Foreskin fibroblast (primary cell): ENCODE measurements at places on chromosomes 2 and 18.

GRCh38 chr18:77071711-77072292 lies 60.8 kb downstream of the MBP start:
- DNase-seq, result peak; percentile 89

- DNase-seq, result no peak
Measured at GRCh38 chr2:232959139-232959538, 53.9 kb downstream of the NGEF start.

DNA sequence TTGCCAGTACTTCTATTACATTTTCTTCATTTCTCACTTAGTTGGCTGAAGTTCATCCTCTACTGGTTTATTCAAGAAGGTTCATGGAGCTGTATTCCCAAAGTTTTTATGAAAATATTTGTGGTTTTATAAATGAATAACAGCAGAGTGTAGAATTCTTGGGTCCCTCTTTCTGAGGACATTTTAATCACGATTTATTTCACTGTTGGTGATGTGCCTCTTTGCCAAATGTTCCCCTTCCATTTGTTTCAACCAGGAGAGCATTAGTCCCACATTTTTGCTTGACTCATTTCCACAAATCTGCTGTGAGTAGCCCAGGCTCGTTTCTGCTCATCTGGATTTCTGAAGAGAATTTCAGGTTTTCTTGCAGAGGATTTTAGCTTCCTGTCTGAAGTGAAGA lies 20.8 kb downstream of the COPS7B start:
- peak; percentile 42 for DNase-seq

- DNase-seq, result no peak
Measured at GRCh38 chr2:108824316-108825070, 37.9 kb downstream of the CCDC138 start.

GRCh38 chr2:39094717-39095363 lies 26.0 kb downstream of the SOS1 start:
- peak; percentile 76 for DNase-seq

- DNase-seq, result no peak
Measured at GRCh38 chr2:118718921-118719320, 128.5 kb downstream of the EN1 start.

DNA sequence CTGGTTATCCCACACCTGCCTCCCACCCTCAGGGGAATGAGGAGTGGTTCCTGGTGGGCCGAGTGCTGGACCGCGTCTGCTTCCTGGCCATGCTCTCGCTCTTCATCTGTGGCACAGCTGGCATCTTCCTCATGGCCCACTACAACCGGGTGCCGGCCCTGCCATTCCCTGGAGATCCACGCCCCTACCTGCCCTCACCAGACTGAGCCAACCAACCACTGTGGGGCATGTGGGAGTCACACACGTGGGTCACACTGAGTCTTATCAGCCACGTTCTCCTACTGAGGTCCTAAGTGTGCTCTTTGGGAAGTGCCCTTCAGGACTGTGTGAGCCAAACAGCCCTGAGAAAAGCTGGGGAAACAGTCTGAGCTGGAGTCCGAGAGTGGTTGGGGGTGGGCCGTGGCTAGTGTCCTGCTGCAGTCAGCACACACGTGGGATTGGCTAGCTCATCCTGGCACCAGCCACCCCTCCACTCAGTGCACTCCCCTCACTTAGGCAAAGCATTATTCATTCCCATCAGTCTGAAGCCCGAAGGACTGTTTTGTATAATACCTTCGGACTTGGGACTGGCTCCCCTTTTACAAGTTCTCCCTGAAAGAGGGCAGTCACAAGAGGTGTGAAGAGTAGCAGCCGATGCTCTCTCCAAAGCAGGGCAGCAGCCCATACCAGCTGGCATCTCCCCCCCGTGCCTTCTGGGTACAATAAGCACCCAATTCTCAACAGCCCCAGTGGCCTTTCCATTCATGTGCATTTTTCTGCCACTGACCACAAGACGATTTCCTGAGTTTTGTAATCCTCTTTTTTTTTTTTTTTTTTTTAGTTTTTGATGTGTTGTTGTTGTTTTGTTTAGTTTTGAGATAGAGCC lies 4.6 kb downstream of the TIGD1 start:
- no peak for DNase-seq

GRCh38 chr2:120238728-120239487 lies 13.7 kb upstream of the RALB start:
- DNase-seq, result peak; percentile 88

DNA sequence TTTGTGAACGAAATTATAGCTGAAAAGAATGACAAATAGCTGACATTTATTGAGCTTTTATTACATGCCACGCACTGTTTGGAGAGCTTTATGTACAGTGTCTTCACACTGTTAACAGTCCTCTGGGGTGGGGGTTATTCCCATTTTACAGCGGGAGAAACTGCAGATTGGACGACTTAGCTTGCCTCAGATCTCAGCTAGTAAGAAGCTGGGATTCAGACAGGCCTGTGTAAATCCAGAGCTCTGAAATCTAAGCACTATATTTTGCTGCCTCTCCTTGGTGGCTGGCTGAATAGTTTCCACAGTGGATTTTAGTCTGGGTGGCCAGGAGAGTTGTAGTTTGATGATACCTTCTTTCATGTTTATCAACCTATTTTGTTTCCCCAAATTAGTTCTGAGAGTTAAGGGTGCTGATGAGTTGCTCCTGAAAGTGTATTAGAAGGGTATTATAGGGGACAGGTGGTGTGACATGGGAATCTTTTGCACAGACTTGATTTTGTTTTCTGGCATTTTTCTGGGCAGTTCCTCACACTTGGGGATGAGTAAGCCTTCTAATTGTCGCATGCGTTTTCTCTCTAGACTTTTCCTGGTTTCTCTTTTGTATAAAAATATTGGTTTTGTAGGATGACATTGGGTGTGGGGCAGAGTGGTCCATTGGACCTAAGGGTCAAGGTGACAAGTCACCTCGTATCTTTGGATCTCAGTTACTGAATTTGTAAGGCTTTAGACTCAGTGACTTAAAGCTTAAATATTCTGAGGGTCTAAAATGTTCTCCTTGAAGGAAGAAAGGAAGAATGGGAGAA lies 1.5 kb downstream of the ACSL3 start:
- DNase-seq, result peak; percentile 65

DNA sequence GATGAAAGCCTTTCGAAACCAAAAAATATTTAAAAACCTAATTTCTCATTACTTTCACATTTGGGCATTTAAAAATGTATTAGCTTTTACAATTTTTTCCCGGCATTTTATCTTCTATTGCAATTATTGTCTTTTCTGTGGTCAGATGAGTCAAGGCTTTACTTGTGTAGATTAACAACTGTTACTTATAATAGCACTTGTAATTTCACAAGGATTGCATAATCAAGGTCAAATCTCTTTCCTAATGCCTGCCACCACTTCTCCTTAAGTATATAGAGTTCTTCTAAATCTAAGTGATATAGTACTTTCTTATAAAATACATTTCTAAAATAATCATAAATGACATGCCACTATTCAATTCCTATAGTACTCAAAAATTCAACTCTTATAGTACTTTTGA lies 67.2 kb downstream of the SLC8A1 start:
- peak; percentile 88 for DNase-seq

DNA sequence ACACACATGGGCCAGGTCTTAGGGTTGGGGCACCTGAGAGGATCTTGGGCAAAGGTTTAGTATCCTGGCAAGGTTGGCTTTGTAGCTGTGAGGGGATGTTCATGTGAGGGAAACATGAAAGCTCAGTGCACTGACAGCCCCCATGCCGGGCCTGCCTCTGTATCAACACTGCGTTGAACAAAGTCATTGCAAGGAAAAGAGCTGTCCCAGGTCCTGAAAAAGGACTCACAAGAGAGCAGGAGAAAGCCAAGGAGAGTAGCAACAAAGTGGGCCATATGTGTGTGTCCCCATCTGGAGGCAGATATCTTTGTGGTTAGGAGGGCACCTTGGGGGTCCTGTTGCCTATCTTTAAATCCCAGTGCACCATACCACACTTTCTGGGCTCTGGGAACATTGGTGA lies 237.8 kb upstream of the THSD7B start:
- peak; percentile 1 for DNase-seq

GRCh38 chr2:168044176-168044575 lies 203.2 kb downstream of the STK39 start:
- no peak for DNase-seq

GRCh38 chr18:9706081-9706935 lies 1.8 kb upstream of the RAB31 start:
- no peak for DNase-seq

DNA sequence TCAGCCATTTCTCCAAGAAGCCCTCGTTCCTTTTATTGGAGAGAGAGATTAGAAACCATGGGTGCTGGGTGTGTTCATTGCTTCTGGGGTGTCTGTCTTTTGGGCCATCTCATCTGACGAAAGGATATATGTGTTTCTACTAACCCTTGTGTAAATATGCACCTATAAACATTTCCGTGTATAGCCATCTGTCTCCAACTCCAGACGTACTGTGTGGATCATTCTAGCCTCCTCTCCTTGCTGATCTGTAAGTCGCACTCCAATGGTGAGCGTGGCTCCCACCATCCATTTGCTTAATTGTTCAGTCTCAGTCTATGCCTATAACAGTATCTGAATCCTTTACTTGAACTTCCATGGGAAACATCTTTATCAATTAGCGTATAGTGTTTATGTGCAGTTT lies 1.8 kb downstream of the RBFA start:
- no peak for DNase-seq

GRCh38 chr18:49560624-49561288 lies 1.1 kb upstream of the LIPG start:
- peak; percentile 56 for DNase-seq

GRCh38 chr2:67462738-67463496 lies 65.8 kb downstream of the ETAA1 start:
- peak; percentile 28 for DNase-seq

DNA sequence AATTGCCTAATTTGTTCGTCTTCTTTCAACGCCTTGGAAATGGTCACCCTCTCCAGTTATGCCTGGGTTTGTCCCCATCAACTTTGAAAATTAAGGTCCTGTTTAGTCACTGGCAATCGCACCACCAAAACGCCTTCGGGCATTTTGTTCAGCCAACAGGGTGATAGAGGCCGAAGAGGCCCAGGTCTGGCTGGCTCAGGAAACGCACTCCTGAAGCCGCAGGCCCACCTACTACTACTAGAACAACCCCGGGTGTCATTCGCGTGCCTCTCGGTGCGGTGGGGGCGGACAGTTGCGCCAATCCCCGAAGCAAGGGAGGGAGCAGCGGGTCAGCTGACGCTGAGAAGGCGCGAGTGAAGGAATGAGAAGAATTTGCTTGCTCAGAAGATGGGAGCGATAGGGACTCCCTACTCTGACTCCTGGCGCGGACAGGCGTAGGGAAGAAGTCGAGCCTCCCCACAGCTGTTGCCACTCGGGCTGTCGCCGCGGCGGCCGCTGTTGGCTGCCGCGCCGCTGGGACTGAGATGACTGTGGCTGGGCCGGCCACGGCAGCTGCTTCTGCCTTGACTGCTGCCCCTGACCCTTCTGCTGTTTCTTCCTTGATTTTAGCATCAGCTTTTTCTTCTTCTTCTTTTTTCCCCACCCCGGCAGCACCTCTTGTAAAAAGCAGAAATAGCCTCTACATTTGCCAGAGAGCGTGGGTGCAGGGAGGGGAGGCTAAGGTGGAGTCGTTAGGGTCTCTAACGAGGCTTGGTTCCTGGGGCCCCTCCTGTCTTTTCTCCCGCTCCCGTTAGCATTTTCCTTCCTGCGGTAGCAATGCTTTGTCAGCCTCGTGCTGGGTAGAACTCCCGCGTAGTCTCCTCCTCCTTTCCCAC lies 387.6 kb downstream of the FIGN start:
- DNase-seq, result peak; percentile 86

DNA sequence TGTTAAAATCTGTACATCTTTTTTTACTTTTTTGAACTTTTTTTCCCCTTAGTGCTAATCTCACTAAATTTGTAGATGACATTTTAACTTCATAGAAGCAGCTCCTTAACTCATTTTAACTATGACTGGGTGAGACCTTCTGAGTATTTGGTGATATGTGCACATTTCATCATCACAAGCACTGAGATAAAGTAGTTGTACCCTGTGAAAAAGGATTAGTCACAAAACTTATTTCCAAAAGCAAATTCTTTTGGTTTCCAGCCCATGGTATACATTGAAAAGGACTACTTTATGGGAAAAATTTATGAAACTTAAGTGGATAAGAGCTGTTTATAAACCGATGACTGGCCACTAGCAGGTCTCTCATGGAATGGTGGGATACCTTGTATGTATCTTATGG lies 581.5 kb downstream of the PLCL1 start:
- no peak for DNase-seq

- DNase-seq, result no peak
Measured at GRCh38 chr2:67277450-67277849, 119.7 kb upstream of the ETAA1 start.

- DNase-seq, result peak; percentile 71
Measured at GRCh38 chr2:223180463-223180862, 128.5 kb downstream of the KCNE4 start.

GRCh38 chr18:53458268-53458667 lies 766.2 kb downstream of the MBD2 start:
- no peak for DNase-seq

DNA sequence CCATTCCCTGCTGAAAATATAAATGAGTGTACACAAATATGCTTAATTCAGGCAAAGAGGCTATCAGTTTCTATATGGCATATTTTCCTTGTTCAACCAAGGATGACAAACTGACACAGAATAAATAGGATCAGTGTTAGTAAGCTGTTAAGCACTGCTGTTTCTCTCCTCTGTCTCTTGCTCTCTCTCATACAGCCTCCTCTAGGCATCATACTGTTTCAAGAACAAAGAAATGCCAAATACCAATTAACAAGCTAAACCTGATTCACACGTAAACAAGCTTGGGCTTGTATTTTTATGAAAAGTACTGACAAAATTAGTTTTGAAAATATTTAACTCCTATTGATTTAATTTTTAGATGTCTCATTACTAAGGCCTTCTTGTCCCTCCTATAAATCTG lies 1027.2 kb upstream of the ACVR2A start:
- DNase-seq, result peak; percentile 17

- no peak for DNase-seq
Measured at GRCh38 chr2:99398303-99398702, 61.1 kb downstream of the EIF5B start.

DNA sequence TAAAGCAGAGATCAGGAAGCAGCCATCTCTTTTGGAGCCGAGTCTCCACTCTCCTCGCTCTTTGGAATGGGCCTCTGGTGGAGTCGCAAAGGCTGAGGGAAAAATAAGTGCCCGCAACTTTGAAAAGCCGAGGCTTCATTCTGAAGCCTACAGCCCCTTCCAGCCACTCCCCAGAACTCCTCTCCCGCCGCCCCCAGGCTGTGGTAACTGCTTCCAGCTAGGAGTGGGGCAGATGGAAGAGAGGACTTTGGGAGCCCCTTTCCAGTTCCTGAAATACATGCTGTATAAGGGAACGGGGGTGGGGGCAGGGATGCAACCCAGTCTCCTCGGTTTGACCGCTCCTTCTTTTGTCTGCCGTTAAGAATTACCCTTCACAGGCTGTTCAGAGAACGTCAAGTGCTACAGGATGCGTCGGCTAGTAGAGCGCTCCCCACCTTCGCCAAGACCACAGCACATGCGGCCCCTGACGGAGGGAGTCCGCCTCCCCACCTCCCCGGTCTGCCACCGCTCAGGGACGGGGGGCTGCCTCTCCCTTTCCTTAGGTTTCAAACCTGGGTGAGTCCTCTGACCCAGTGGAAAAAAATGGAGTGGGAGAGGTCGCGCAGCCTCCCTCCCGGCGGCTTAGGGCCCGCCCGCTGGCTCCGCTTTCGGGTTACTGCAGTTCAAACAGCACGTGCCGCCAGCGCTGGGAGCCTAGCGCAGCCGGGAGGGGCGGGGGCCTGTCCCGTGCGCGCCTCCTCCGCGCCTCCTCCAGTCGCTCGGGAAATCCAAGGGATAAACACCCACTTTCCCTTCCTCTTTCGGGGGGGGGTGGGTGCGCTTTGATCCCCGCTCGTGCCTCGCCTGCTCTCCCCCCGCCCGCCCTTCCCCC lies 4.9 kb downstream of the CYP26B1 start:
- DNase-seq, result peak; percentile 72
